ENCODE measurements at places on chromosomes 12 and 14.

DNA sequence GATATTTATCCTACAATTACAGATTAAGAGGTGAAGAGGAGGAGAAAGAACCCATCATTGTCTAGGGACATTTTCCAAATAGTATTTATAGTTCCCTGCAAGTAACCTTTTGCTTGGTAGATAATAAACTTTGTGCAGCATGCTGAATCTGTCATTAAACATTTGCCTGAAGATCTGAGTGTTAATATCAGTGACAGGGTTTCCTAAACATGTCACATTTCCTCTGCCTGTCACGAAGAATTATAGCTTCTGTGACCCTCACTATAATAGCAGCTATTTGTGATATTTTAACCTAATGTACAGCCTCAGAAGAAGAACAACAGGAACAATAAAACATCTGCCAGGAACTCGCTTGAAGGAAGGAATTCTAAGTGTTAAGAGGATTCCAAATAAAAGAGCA lies 350.3 kb downstream of the GXYLT1 start:
- no peak for DNase-seq

DNA sequence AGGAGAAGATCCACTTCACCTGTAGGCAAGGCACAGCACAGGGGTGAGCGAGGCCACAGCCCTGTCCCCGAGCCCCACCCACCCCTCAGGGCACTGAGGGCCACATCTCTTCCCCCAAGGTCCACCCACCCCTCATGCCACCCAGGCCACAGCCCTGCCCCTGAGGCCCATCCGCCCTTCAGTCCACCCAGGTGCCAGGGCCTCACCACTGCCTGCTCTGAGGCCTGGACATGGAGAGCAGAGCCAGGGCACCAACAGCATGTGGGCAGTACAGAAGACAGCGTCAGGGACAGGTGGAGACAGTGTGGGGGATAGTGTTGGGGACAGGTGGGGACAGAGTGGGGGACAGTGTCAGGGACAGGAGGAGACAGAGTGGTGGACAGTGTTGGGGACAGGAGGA lies 138.3 kb downstream of the TMEM121 start:
- DNase-seq = no peak

- DNase-seq = no peak
Measured at GRCh38 chr12:103442822-103443221, 52.9 kb downstream of the C12orf42 start.

GRCh38 chr12:11731042-11731357 lies 81.5 kb downstream of the ETV6 start:
- DNase-seq = peak; percentile 16

DNA sequence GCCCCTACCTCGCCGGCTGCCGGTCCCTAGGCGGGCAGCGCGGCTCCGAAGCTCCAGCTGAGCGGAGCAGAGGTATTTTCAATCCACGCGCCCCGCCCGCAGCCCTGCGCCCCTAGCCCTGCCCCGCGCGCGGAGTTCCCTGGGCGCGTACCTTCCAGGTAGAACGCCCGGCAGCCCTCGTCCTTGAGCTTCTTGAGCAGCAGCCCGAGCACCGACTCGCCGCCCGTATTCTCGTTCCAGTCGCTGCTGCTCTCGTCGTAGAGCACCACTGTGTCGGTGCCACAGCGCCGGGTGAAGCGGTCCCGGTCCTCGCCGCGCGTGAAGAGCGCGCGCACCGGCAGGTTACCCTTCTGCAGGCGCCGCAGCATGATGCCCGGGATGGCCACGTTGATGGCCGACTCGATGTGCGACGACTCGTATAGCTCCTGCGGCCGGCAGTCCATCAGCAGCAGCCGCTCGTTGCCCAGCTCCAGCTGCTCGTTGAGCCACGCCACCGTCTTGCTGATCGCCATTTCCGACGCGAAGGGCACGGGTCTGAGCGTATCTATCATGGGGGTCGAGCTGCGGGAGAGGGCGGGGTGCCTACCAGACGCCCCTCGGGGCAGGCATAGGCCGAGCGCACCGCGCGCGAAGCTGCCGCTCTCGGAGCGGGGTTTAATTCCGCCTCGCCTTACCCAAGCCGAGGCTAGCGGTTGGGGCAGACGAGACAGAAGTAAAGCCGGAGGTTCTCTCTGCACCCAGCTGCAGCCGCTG lies 636 bp downstream of the DUSP6 start:
- DNase-seq = peak; percentile 51

GRCh38 chr12:121475279-121475678 lies 75.4 kb downstream of the RNF34 start:
- no peak for DNase-seq

GRCh38 chr14:39351708-39352107 lies 80.5 kb downstream of the FBXO33 start:
- DNase-seq = no peak

DNA sequence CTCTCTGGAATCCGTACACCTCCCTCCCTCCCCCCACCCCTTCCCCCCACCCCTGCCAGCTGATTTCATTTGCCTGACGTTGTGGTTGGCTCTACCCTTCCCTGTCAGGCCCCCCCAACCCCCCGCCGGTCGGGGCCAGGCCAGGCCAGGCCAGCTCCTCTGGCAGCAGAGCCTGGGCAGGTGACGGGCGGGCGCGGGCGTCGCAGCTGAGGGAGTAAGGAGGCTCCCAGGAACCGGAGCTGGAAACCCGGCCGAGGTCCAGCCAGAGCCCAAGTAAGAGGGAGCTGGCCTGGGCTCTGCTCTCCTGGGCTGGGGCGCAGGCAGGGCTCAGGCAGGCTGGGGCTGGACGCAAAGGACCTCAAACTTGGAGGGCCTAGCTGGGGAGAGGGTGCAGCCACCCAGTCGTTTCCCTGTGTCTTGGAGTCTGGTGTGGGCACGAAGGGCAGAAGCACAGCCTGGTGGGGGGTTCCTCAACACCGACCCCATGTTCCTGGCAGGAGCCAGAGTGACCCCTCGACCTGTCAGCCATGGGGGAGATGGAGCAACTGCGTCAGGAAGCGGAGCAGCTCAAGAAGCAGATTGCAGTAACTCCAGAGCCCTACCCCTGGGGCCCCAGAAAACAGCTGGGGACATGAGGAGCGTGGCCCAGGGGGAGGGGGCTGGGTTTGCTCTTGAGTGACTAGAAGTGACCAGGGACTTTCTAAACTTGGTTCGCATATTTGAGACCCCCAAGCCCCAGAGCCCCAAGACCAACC lies at the start of gene GNB3:
Gene GNB3, plus strand, starts transcription at position 165 of the 755 bp plus-strand sequence. Its CDS starts 363 bp downstream, at position 528.
- no peak for DNase-seq

GRCh38 chr14:87133073-87133801 lies 859.7 kb downstream of the GALC start:
- DNase-seq = no peak

DNA sequence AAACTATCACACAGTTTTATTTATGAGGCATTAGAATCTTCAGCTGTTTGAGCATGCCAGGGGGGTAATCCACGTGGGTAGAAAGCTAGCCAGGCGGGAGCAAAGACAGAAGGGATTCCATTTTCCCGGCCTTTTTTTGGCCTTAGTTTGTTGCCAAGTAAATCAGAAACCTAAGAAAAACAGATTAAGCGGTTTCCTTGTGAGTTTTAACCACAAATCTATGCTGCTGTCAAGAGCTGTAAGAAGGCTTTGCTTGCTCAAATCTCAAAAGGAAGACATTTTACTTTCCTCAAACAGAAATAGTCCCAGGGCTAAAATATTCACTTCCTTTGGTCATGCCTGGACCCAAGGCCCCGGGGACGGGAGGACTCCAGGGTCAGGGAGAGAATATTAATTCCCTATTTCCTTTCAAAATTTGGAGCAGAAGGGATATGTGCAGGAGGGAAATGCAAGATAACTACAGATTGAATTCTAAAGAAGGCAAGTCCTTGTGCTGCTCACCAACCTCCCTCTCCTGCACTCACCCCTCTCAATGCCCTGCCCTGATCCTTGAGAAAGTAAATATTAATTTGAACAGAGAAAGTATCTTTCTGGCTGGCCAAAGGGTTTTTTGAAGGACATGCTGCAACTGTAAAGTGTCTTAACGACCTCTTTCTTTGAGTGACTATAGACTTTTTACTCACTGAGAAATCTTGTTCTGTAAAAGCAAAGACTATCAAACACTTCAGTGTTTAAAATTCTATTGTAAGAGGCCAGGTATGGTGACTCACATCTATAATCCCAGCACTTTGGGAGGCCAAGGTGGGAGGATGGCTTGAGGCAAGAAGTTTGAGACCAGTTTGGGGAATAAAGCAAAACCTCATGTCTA lies 75.7 kb downstream of the HSD17B6 start:
- no peak for DNase-seq

- DNase-seq = no peak
Measured at GRCh38 chr12:90333424-90333823, 621.6 kb downstream of the CCER1 start.

DNA sequence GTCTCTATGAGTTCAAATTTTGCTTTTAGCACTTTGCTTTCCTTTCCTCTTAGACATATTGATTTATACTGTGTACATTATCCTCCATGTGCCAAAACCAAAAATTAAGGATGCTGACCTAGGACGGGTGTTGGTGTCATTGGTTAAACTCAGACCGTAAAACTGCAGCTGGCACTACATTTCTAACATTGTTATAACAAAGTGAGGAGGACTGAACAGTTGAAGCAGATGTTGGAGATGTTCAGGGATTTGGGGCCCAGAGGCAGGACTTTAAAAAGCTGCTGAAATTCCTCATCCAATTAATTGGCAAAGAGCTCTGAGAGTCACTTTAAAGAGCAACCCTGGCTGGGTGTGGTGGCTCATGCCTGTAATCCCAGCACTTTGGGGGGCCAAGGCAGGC lies 72.4 kb downstream of the TMTC1 start:
- DNase-seq = no peak

DNA sequence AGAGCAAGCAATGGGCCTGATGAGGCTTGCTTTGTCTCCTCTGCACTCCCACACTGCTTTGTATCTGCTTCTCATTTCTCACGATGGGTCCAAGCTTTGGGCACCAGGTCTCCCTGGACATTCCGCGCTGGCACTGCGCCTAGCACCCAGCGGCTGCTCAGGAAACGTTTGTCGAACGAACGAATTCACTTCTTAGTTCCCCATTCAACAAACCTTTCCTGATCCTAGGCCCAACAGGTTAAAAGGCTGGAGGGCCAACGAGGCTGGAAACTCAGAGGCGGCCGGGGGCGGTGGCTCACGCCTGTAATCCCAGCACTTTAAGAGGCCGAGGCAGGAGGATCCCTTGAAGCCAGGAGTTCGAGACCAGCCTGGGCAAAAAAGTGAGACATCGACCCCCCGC lies 1.0 kb upstream of the GLRX5 start:
- DNase-seq = no peak

GRCh38 chr12:123713398-123713797 lies 1.2 kb downstream of the ATP6V0A2 start:
- no peak for DNase-seq

- no peak for DNase-seq
Measured at GRCh38 chr12:63882844-63883243, 38.3 kb downstream of the SRGAP1 start.

DNA sequence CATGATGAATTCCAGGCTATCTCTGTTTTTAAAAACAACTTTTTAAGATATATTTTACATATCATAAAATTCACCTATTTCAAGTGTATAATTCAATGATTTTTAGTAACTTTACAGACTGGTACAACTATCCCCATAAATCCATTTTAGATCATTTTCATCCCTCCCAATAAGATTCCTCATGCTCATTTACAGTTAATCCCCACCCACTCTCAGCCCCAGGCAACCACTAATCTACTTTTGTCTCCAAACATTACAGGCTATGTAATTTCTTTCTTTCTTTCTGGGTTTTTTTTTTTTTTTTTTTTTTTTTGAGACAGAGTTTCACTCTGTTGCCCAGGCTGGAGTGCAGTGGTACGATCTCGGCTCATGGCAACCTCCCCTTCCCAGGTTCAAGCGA lies 81.3 kb downstream of the DNAI7 start:
- DNase-seq = no peak

DNA sequence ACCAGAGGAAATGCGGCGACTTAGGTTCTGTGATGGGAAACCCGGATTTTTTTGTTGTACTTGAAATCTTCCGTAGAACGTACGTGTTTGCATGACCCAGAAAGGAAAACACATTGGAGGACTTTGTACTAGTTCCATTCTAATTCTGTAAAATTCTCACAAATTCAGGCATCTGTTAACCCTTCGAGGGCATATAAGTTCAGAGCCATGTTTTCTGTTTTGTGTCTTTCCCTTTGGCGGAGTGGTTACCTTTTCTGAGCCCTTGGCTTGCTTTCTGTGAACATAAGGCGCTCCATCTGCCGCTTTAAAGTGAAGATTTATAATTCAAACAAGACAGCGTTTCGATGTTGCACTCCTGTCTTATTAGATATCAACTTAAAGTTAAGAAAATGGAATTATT lies 34.2 kb downstream of the BICD1 start:
- no peak for DNase-seq

GRCh38 chr12:131223171-131223761 lies 269.6 kb downstream of the ADGRD1 start:
- DNase-seq = no peak

DNA sequence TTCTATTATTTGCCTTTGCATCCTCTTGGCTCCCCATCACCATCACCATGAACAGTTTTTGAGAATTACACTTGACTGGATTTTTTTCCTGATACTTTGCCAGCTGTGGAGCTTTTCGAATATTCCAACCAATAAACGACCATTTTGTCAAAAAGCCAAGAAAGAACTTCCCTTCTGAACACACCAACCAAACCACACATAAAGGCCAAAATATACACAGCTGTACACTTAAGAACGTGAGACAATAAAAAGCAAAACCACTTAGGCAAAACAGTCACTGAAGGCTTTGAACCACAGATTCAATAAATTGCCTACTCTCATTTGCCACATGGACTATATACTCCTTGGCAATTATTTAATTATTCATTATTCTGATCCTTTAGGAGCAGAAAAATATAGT lies 1.1 kb downstream of the C14orf93 start:
- DNase-seq = no peak

- DNase-seq = no peak
Measured at GRCh38 chr12:126510630-126511029, 1445.4 kb downstream of the AACS start.

DNA sequence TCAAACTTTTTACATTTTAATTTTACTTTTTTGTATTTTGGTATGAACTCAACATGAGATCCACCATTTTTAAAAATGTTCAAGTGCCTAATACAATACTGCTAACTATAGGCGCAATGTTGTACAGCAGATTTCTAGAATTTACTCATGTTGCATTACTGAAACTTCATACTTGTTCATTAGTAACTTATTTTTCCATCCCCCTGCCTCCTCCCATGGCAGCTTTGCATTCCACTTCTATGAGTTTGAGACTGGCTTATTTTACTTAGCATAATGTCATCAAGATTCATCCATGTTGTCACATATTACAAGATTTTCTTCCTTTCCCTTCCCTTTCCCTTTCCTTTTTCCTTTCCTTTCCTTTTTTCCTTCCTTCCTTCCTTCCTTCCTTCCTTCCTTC lies 825.9 kb downstream of the SLC16A7 start:
- DNase-seq = no peak

GRCh38 chr12:116455540-116456329 lies 103.4 kb upstream of the MAP1LC3B2 start:
- no peak for DNase-seq

All from activated T-cell treated with anti-CD3 and anti-CD28 coated beads, Interleukin-2, amount 50 U/mL, for 72 hours (primary cell).